ENCODE measurements at places on chromosomes 5 and 9.

- DNase-seq = no peak
Measured at GRCh38 chr5:125499636-125500332, 753.3 kb upstream of the ZNF608 start.

DNA sequence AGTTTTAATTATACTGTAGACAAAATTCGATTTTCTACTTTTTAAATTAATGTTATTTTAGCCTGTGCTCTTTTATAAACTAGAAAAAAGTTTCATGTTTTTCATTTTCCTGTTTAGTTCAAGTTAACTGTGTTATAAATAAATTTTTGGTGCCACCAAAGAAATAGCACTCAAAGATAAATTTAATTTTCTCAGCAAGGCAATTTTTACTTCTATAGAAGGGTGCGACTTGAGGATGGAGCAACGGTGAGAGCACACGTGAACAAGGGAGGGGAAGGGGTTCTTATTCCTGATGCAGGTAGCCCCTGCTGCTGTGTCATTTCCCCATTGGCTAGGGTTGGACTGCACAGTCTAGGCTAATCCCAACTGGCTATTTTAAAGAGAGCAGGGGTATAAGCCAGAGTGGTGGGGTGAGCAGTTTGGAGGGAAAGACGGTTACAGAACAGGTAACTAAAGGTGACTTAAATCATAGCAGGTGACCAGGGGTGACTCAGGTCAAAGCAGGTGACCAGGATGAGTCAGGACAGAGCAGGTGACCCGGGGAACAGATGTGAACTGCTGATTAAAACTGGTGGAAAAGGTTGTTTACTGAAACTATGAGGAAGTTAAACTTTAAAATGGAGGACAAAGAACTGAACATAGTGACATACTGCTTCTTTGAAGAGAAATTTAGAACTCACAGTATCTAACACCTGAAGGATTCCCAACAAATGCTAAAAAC lies 104.6 kb upstream of the GPBP1 start:
- DNase-seq = no peak

DNA sequence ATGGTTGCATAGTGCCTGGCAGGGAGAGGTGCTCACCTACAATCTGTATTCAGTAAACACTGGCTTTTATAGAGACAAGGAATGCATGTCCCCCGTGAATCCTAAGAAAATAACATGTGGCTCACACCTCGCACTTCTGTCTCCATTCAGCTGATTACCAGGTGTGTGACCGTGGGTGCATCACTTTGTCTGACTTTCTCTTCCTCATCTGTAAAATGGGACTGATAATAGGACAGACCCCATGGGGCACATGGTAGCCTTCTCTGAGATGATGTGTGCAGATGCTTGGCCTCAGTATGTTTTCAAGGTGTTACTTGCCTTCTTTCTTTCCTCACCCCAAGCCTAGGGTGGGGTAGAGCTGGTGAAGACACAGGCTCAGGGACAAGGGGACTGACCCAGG lies 6.3 kb downstream of the CXXC5 start:
- DNase-seq = no peak

- no peak for DNase-seq
Measured at GRCh38 chr5:37039824-37040223, 163.3 kb downstream of the NIPBL start.

GRCh38 chr9:136025481-136025880 lies 64.3 kb upstream of the UBAC1 start:
- no peak for DNase-seq

- DNase-seq = no peak
Measured at GRCh38 chr9:70013598-70014196, 30.0 kb upstream of the MAMDC2 start.

GRCh38 chr9:130659699-130660248 lies 4.6 kb upstream of the PRDM12 start:
- DNase-seq = no peak

DNA sequence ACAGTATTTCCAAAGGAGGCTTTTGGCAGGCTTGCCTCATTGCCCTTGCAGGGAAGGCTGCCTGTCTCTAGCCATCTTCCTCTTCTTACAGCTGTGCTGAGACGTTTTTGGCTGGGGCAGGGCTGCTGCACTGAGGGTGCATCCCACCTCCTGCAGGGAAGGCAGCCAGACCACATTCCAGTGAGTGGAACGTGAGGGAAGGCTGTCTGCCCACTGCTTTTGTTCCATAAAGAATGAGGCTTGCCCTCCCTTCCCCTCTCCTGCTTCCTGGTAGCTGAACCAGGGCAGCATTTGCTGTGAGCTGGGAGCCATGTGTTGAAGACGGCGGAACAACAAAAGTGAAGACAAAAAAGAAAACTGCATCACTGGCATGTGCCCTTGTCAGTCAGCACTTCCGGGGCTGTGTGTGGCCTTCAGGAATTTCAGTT lies 16.8 kb downstream of the MGAT1 start:
- no peak for DNase-seq

DNA sequence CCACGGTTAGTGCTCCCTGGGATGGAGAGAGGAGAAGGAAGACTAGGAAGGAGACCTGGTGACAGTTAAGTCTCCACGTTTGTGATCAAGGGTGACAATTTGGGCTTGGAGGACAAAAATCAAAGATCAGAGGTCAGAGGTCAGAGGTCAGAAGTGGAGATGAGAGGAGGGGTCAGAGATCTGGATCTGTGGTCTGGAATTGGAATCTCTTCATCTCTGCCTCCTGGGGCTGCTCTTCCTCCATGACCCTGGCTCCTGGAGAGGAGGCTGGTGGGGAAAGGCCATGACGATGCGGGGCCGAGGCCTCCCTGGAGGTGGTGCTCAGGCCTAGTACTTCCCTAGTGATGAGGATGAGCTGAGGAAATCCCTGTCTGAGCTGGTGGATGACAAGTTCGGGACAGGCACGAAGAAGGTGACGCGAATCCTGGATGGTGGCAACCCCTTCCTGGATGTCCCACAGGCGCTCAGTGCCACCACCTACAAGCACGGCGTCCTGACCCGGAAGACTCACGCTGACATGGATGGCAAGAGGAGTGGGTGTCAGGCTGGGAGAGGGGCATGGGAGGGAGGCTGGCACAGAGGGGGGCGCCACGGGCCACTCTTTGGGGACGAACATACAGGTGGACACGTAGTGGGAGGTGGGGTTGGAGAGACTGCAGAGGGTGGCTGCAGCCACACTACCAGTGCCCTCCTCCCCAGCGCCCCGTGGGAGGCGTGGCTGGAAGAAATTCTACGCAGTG lies 41.0 kb downstream of the PSD2 start:
- no peak for DNase-seq

GRCh38 chr9:125852386-125852785 lies 105.2 kb downstream of the PBX3 start:
- DNase-seq = no peak

GRCh38 chr9:131233556-131233955 lies 42.8 kb downstream of the FAM78A start:
- DNase-seq = no peak

GRCh38 chr5:173645437-173645807 lies 29.0 kb upstream of the BOD1 start:
- DNase-seq = no peak

DNA sequence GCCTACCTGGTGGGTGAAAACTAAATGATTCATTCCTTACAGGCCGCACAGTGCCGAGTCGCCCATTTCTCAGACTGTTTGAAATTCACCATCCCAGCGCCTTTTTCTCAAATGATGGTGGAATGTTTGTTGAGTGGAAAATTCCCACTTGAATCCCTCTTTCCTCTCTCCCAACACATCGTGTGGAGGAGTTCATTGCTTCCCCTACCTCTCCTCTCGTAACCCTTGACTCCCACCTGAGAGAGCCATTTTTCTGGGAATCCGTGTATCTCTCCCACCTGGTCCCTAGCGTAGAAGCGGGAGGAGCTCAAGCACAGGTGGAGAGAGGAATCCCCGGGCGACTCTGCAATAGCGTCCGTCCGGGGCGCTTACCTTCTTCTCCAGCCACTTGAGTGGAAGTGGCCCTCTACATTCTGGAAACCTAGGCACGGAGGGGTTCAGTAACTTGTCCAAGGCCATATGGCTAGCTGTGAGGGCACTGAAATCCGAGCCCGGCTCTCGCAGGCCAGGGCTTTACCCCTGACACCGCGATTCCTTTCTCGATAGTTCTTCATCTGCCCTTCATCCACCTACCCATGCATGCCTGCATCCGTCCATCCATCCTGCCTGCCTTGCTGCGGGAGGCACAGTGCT lies 683 bp downstream of the OSMR start:
- DNase-seq = no peak

DNA sequence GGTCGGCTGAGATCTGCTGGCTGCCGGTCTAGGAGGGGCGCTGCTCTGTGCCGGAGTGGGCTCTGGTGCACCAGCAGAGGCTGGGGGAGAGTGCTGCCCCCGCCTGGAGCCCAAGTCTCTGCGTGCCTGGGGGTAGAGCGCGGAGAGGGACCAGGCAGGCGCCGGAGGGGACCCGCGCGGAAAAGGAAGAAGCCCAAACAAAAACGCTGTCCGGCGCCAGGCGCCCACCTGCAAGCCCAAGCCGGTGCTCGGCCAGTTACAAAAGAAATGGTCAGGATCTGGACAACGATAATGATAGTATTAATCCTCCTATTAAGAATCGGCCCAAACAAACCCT lies 571 bp upstream of the S1PR3 start:
- no peak for DNase-seq

- no peak for DNase-seq
Measured at GRCh38 chr9:125564631-125565030, 142.4 kb downstream of the MAPKAP1 start.

DNA sequence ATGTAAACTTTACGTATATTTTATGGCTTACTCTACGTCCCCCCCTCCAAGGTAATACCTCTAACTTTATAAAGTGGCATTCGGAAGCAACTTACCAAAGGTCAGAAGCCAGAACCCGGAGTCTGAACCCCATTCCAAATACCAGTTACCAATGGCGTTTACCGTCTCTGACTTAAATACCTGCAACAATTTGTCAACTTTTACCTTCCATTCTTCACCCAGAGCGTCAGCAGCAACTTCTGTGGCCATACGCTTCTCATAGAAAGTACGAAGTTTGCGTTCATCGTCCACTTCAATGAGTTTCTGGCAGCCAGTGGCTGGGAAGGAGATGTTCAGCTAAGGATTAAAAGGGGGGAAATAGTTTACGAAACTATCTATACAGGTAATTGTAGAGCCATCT lies 753 bp downstream of the RPS6 start:
- DNase-seq = no peak

- no peak for DNase-seq
Measured at GRCh38 chr5:63961125-63961597, 1.1 kb downstream of the HTR1A start.

GRCh38 chr9:69001921-69002320 lies 12.0 kb downstream of the PRKACG start:
- DNase-seq = no peak

DNA sequence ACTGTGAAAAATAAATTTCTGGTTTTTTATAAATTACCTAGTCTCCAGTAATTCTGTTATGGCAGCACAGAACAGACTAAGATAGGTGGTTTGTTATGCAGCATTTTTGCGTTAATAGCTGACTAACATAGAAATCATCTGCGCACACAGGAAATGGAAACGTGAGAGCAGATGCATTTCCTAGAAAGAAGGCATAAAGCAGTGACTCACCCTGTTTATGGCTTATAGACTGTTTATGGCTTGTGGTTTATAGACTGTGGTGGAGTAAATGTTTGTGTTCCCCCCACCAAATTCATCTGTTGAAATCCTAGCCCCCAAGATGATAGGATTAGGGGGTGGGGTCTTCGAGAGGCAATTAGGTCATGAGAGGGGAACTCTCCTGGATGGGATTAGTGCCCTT lies 18.3 kb upstream of the OSMR start:
- no peak for DNase-seq

DNA sequence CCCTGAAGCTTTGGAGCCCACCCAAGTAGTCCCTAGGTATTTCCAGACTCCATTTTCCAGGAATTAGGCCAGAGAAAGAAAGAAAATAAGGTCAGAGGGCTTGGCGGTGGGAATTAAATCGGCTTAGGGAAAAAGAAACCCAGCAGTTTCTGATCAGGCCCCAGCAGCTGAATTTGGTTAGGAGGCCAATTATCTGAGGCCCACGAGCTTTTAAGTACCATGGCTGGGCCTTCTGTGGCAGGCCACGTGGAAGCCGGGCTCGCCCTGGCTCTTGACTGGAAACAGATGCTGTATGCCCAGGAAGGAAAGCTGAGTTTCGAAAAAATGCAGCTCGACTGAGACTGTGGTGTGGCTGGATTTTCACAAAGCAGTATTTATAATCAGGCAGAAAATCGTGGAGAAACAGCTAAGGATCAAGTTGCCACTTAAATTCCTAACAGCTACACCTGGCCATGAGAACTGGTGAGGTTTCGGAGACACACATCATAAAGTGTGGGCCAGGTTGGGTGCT lies 75.1 kb upstream of the PANK3 start:
- no peak for DNase-seq

DNA sequence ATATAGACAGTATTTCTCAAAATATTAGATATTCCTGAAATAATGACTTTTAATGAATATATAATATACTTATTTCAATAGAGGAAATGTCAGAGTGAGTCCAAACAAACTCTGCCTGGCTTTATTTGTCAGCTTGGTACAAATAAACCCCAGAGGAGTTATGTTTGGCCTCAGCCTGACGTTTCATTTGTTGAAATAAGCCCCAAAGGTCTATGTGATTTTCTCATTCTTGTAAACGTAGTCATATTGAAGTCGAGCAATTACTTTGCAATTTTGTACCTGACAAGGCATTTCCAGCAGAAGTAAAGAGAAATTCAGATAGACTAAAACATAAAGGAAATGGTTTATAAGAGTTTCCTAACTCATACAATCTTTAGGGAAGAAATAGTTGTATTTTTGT lies 57.9 kb downstream of the MCCC2 start:
- DNase-seq = no peak

DNA sequence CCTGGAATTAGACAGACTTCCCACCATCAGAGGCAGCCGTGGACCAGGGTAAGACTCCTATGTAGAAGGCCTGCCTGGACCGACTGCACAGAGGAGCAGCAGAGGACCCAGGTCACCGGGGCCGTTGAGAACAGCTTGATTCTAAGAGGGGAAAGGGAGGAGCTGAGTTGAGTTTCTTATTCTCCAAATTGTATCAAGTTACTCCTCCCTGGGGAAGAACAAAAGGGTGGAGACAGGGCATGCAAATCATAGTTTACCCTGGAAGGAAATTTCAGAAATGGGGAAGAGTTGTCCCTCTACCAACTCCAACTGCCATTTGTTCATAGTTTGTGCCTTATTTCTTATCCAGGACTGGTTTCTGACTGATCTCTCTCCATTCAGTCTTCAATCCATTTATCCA lies 20.9 kb upstream of the SLC31A2 start:
- no peak for DNase-seq

- no peak for DNase-seq
Measured at GRCh38 chr9:123445981-123446610, 90.1 kb downstream of the CRB2 start.

- no peak for DNase-seq
Measured at GRCh38 chr5:140202078-140202477, 27.1 kb downstream of the CYSTM1 start.

All from stimulated activated CD8-positive, alpha-beta memory T cell treated with anti-CD3 and anti-CD28 coated beads, Interleukin-2, amount 100 ng/mL, for 48 hours (primary cell).